ENCODE measurements at places on chromosomes 4 and X. TPM values are rescaled to one million over a fixed set of nuclear protein-coding genes. Genes with fewer than 3 reads are reported as not detected.

CLDN2 gene
- 33.9 TPM for polyA plus RNA-seq

FAM9C gene
- 0.14 TPM for polyA plus RNA-seq

DCHS2 gene
- 3.5 TPM for polyA plus RNA-seq

DNA sequence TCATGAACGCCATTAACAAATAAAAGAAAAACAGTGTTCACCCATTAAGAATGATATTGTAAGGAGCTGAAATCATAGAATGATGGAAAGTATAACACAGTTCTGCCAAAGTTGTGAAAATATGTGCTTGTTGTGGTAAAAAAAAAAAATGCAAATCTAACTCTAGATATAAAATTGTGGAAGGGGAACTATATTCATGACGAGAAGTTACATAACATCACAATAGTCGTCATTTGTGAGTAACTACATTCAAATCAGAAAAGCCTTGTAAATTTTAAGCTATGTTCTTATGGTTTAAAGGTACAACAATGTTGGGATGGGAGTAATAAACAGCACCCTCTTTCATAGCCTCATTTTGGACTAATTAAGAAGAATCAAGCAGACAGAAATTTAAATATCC, 57.6 kb upstream of the PRDM8 start:
- no peak for DNase-seq

GRCh38 chrX:53320543-53321229, 39.3 kb upstream of the IQSEC2 start:
- DNase-seq, result peak; percentile 76

DNA sequence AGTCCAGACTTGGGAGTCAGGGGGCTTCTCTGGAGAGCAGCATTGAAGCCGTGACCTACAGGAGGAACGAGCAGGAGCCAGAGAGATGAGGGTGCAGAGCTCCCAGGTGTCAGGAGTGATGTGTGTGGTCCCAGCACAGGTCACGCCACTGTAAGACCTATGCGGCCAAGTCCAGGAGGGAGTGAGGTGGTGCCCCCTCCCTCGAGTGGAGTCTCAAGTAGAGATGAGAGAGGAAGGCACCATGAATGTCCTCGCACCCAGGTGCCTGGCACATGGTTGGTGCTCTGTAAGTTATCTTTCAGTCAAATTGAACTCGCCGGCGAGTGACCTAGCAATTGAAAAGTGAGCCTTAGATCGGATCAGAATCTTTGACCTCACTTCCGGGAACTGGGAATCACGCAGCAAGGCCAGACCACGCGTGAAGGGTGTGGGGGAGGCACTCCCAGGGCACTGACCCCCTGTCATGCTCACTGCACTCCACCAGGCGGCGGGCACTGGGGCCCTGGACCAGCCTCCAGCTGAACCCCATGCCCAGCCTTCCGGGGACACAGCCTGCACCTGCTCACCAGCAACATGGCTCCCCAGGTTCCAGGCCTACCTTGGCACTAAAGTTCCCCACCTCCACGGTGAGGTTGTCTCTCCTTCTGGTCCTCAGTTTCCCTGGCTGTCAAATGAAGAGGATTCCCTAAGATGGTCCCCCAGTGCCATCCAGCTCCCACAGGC, 127.4 kb downstream of the HMX1 start:
- DNase-seq, result no peak

- no peak for DNase-seq
These were observed 11.4 kb upstream of the TADA2B start for GRCh38 chr4:7031558-7032449.

- no peak for DNase-seq
These were observed 1030.9 kb downstream of the FSTL5 start for GRCh38 chr4:161132715-161133425.

- DNase-seq, result no peak
These were observed 8.0 kb downstream of the SLC9A7 start for GRCh38 chrX:46750889-46751288.

GRCh38 chr4:5222951-5223350, 171.7 kb downstream of the STK32B start:
- no peak for DNase-seq

GRCh38 chr4:42816189-42816879, 76.2 kb upstream of the GRXCR1 start:
- peak; percentile 5 for DNase-seq

- no peak for DNase-seq
These were observed 149.5 kb upstream of the SH3RF1 start for GRCh38 chr4:169420291-169420690.

Data from left lung (tissue), 14 donors.